ENCODE measurements at places on chromosomes 3 and 15. TPM values are rescaled to one million over a fixed set of nuclear protein-coding genes. Genes with fewer than 3 reads are reported as not detected.

Gene GOLGA6L10
- polyA plus RNA-seq = 0.98 TPM

Gene GRK7
- not detected for polyA plus RNA-seq

DNA sequence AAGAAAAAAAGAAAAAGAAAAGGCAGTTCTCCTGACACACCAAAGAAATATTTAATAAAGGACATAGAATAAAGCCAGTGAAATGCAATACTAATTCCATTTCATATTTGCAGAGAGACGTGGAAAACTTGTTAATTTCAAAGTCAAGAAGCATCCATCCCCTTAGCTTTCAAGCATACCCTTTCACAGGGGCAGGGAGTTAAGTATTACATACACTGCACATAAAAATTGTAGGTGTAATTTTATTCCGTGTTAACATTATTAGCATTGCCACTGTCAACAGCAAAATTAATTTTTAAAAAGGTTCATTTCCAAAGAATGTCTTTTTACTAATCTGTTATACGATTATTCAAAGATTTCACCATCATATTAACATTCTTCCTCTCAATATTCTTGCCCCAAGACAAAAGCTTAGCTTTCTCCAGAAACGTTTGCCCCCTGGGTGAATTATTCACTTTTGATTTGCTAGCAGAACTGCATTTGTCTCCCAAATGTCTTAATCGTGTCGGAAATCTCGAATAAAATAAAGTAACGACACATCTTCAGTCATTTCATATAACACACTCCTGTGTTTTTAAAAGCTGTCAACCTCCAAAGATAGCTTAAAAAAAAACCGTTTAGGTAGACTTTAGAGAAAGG lies 517.9 kb downstream of the MECOM start:
- no peak for DNase-seq

DNA sequence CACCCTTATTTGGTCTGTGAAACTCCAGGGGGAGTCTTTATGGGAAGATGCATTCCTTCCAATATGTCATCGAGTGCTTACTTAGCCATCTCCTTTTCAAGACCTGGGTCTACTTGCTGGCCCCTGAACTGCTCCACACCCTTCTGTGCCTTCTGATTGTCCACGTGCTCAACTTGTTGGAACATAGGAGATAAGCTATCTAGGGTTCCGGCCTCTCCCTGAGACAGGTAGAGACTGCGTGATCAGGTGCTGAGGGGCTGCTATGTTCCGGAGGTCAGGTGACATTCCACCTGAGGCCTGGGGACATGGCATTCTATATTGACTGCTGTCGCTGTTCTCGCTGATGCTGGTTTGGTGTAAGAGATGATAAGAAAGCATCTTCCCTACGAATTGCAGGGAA lies 65.6 kb downstream of the ATP1B3 start:
- no peak for DNase-seq

DNA sequence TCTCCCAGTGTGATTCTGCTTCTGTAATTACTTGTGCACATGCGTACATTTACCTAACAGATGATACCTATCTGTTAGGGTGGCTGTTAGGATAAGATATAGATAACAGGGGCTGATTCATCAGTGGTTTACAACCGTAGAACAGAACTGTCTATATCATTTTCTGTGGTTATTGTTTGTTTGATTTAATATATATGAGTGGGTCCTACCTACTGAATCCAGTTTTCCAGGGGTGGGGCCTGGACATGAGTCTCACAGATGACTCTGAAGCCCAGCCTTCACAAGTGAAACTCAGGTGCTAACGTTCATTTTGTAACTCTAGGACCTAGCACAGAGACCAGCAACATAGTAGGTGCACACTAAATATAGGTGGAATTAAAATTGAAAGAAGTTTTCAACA lies 10.4 kb upstream of the ACAP2 start:
- DNase-seq = no peak

Data from CD4-positive, alpha-beta memory T cell (primary cell).